ENCODE measurements at places on chromosomes 3 and 15. TPM values are rescaled to one million over a fixed set of nuclear protein-coding genes. Genes with fewer than 3 reads are reported as not detected.

DNA sequence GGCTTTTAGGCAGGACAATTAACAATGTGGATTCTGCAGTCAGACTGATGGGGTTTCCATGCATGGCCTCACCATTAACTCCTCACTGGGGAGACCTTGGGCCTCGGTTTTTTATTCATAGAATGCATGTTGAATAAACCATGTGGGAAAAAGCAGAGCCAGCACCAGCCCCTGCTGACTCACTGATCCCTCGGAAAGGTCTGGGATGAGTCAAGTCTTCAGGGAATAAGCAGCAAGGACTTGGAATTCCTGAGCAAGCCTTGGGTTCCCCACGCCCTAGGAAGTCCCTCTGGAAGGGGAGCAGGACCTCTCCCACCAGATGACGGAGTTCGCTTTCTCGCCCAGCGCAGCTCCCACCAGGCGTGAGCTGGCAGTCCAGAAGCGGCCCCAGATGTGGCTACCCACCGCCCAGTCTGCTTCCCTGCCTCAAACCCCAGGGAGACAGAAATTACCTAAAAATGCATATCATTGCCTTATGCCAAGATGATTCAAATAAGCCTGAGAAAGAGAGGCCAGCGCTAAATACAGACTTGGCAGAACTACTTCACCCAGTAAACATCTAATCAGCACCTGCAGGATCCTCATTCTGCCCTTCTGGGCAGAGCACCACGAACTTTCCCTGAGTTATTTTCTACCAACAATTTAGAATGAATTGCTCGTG lies 45.4 kb downstream of the BTD start:
- DNase-seq, result no peak

DNA sequence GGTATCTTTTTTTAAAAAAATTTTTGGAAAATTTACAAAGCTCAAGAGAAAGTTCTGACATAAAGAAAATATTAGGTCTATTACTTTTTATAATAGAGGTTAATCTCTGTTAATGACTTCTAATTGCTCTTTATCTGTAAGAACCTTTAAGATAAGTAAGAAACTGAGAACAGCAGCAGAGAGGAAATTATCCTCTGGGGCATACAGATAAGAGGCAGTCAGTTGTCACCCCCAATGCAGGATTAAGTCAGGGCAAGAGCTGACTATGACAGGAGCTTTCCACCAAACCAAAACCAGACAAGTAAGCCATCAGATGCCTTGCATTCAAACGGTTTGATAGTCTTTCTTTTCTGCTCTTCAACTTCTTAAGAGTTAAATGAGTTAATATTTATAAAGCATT lies 149.0 kb downstream of the GSK3B start:
- no peak for DNase-seq

DNA sequence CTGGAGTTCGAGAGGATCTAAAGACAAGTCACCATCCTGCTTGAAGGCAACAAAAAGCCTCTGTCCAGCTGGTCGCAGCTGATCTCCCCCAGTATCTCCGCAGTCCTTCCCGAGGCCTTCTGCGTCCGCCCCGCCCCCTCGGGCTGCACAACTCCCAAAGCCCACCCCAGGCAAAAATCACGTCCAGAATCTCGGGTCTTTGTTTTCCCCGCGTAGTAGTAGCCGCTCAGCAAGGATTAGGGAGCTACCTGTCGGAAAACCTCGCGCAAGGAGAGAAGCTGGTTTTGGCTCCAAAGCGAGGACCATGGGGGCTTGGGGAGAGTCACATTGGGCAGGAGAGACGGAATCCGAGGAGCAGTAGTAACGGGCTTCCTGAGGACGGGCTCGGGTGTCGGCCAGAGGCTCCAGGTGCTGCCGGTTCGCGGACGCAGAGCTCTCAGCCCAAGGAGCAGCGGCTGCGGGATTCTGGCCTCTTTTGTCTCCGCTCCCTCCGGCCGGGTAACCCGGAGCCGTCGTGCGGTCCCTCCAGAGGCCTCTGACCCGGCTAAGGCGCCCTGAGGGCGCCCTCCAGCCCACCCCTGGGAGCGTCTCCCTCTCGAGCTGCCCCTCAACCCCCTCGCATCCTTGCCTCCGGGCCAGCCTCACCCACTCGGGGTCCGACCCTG lies 401 bp downstream of the ZSCAN29 start:
- no peak for DNase-seq

The ALPK3 gene
- total RNA-seq, result 0.10 TPM

The RETNLB gene
- not detected for total RNA-seq

DNA sequence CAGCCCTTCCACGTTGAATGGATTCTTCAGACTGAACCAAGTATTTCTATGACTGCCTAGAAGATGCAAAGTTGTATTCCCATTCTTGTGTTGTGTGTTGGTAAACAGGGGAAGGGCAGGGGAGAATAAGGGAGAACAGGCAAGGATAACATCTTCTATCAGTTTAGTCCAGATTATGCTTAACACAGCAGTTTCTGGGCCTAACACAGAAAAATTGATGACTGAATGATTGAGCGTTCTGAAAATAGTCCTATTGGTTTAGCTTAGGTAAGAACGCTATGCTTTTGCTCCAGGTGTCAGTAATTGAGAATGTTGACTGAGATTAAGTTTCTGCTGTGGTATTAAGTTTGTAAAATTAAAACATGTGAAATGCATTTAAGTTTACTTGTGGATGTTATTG lies 8.6 kb downstream of the FOXB1 start:
- DNase-seq, result no peak

- no peak for DNase-seq
Measured at GRCh38 chr3:151216641-151217607, 13.9 kb upstream of the GPR171 start.

The ABCF3 gene
- 75.2 TPM for total RNA-seq

DNA sequence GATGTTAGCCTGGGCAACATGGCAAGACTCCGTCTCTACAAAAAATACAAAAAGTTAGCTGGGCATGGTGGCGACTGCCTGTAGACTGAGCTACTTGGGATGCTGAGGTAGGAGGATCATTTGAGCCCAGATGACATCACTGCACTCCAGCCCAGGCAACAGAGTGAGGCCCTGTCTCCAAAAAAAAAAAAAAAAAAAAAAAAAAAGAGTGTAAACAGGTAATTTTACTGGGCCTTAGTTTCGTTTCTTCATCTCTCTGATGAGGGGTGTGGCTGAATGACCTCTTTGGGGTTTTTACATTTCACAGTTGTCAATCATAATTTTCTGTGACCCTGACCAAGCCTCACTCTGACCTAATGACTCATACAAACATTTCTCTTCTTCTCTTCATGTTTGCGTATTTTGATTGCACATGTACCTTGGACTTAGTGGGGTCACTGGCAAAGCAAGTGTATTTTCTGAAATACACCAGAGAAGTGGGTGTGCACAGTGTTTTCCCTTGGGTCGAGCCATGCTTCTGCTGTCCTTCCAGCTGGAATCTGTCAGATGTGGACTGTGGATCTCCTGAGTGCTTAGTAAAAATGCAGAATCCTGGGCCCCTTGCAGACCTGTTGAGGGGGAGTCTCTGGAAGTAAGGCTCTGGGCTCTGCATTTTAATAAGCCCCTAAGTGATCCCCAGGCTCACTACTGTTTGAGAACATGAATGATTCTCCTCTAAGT lies 140.5 kb downstream of the FNDC3B start:
- DNase-seq, result no peak

DNA sequence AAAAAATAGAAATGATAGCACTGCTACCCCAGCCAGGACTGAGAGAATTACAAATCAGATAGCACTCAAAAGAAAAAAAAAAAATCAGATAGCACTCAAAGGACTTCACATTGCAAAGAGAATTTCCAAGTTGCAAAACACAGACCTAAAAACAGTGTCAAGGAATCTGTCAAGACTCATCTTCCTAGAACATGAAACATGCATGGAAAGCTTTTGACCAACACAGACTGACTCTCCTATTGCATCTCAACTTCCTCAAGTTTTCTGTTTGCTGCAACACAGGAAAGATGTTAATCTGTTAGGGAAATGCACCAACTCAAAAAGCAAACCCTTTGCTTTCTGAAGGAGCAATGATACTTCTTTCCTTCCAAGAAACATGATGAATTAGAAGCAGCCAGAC lies 42.3 kb downstream of the RAB27A start:
- no peak for DNase-seq

DNA sequence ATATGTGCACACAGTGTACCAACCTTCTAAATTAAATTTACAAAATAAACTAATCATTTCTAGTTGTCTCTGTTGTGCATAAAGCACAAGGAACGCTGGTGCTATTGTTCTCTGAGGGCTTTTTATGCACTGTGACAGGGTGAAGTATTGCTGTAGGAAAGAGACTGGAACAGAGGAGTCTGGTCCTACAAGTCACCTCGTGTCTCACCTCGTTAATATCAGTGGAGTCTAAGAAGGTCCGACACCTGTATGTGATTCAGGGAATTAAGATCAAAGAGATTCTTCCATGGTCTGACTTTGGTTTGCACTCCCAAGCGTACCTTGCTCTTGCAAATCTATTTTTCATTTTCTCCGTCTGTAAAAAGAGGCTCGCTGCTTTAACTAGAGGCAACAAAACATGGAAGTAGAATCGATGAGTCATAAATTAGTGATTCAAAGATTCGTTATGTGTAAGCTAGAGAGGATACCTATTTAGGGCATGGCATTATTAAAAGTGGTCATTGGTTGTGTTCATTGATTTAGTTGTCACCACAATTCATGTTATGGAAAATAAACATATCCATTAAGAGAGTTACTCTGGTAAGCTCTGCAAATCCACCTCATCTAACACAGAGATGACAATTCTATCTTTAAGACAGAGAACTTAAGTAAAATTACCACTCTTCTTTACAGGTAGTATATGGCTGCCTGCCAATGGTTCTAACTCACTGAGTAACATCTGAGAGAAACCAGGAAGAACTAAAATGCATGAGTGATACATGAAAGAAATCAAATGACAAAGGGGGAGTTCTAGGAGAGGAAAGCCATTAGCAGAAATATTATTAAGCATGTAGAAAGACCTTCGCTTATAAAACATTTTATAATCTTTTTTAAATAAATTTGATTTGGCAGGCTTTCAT lies 219.4 kb upstream of the GBE1 start:
- DNase-seq, result no peak

The STXBP5L gene
- not detected for total RNA-seq

The DNAH12 gene
- total RNA-seq, result not detected

The ZDHHC23 gene
- 1.8 TPM for total RNA-seq

The CCRL2 gene
- 2.2 TPM for total RNA-seq

The OR5K4 gene
- not detected for total RNA-seq

GRCh38 chr3:186722457-186722856 lies 5.3 kb downstream of the KNG1 start:
- DNase-seq, result no peak

The IL17RD gene
- total RNA-seq, result not detected

- no peak for DNase-seq
Measured at GRCh38 chr3:184846496-184846895, 34.5 kb downstream of the VPS8 start.

The C3orf33 gene
- 2.0 TPM for total RNA-seq

- DNase-seq, result no peak
Measured at GRCh38 chr3:25655659-25656058, 9.0 kb downstream of the TOP2B start.

The KY gene
- total RNA-seq, result not detected

The GCSAM gene
- 3.5 TPM for total RNA-seq

DNA sequence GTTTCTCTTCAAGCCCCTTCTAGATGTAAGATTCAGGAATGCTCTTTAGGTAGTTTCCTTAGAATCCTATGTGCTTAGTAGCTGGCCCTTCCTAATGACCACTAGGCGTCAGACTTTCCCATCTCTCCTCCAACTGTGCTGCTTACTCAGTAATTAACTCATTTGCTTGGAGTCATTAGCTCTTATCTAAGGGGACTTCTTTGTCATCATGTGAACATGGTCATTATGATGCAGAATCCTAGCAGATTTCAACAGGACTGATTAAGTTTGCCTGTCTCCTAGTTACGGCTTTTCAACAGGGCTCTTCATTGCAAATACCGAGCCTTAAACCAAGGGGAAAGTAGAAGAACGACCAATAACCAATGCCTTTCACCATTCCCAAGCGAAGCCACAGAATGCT lies 46.4 kb downstream of the GJD2 start:
- DNase-seq, result no peak

DNA sequence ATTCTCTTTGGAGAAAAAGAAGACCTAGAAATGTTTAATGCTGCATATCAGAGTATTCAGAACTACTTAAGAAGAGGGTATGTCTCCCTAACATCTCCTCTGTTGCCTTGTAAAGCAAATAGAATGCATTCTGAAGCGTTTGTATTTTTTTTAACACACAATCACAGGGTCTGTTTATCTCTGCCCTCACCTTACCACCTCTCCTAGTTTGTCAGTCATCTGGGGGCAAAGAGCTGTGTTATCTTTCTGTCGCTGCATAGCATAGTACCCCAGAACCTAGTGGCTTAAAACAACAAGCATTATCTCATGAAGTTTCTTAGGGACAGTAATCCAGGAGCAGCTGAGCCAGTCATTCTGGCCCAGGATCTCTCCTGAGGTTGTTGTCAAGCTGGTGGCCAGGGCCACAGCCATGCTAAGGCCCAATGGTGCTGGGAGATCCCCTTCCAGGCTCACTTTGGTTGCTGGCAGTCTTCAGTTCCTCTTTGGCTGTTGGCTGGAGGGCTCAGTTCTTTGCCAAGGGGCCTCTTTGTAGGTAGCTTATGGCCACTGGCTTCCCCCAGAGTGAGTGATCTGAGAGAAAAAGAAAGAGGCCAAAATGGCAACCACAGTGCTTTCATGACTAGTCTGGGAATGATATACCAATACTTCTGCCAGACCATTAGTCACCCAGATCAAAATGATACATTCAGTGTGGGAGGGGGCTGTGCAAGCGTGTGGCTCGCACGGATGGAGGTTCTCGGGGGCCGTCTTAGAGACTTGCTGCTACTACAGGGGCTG lies 17.8 kb downstream of the EDEM1 start:
- DNase-seq, result no peak

The TUBGCP4 gene
- 46.5 TPM for total RNA-seq

GRCh38 chr3:12938258-12938711 lies 96.9 kb upstream of the RPL32 start:
- no peak for DNase-seq

DNA sequence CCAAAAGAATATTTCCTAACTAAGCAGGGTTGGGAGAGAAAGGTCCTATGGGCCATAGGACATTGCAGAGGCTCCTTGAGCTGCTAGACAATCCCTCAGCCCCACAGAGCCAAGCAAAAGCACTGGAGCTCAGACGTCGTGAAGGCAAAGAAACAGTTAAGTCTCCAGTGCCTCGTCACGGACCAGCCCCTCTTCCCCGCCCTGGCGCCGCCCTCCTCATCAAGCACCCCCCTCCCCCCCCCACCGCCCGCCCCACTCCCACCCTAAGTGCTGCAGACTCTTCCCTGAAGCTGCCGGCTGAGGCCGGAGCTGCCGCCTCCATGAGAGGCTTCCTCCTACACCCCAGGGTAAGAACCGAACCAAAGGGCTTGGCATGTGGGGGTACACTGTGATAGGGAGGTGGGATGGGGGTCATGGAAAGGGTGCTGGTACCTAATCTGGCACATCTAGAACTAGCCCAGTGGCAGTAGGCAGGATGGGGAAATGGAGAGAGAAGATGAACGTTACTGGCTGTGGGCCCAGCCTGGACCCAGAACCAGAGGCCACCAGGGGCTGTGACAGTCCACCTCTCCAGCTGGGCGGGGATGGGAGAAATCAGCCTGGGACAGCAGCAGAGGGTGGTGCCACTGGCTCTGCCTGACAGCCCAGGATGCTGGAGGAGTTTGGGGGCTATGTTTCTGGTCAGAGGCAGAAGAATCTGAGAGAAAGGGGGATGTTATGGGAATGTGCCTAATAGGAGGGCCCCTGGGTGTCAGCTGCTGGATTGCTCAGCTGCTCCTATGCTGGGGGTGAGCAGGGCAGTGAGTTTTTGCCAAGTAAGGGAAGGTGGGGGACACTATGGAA lies at the start of gene MAP1A:
Gene MAP1A, plus strand, starts transcription at position 255 of the 843 bp plus-strand sequence. CDS start 3,866 bp downstream, outside the sequence.
- no peak for DNase-seq

- DNase-seq, result no peak
Measured at GRCh38 chr3:141152130-141152529, 79.5 kb upstream of the PXYLP1 start.

GRCh38 chr3:54259636-54260035 lies 137.3 kb downstream of the CACNA2D3 start:
- no peak for DNase-seq

The SHC4 gene
- total RNA-seq, result 26.4 TPM

Data from activated T-helper 1 cell treated with anti-CD3 and anti-CD28 coated beads, Interleukin-12 subunit alpha, Interleukin-12 subunit beta, Interleukin-2, Interleukin-4 antibody, amounts not matched to agents 30 ng/mL and 10 ng/mL and 1 ng/mL, durations not matched to agents 14 hours and 24 hours and 36 hours (primary cell).